ENCODE measurements at places on chromosomes 12 and 14.

GRCh38 chr12:93839064-93839463 lies 161.9 kb downstream of the CRADD start:
- DNase-seq: no peak

- no peak for DNase-seq
Measured at GRCh38 chr14:57632649-57633048, 139.0 kb upstream of the CCDC198 start.

DNA sequence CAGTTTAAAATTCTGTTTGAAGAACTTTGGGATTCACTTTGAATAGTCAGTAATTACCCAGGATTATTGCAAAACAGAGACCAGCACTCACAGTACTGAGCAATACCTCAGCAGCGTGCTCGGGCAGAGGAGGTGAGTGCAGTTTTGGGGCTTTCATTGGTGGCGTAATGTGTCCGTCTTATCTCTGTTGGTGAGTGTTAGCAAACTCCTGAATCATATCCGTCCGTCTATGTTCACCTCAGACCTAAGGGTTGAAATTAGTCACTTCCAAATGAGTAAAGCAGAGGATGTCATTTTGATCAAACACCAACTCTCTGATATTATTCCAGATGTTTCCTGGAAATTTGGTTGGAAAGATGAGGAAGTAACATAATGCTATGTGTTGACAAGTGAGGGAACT lies 82.8 kb downstream of the BORCS5 start:
- DNase-seq: peak; percentile 82

- no peak for DNase-seq
Measured at GRCh38 chr12:84874825-84875139, 37.8 kb downstream of the SLC6A15 start.

DNA sequence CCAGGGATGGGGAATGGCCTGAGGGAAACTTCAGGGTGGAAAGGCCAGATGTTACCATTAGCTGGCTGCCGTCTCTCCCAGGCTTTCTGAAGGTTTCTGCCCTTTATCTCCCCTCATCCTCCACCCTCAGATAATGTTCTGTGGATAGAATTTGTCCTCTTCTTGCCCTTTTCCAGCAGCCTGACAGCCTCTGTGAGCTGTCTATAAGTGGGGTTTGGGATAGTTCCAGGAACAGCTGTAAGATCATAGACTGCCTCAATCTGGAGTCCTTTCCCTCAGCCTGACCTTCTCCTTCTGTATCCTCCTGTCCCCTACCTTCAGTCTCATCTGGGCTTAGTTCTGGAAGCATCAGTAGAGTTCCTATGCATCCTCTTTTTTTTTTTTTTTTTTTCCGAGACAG lies 2.8 kb upstream of the RND1 start:
- DNase-seq: no peak

DNA sequence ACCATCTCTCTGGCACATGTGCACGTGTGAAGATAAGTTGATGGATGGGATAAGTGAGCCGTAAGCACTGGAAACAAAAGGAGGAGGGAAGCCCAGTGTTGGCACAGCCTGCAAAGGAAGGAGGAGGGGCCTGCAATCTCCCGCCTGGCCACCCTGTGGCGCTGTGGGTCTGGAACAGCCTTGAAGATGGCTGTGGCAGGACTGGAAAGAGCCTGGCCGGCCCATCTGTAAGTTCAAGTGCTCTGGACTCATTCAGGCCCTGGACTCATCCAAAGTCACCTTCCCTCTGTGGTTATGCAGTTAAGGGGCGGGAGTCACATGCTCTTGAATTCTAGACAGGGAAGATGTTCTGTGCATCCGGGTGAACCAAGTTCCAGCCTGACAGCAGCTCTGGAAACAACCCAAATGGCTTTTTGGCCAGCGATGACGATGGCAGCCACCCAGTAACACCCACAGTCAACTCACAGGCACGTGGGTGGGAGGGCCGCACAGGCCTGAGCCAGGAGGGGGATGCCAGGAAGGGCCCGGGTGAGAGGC lies 50.4 kb downstream of the CHGA start:
- peak; percentile 74 for DNase-seq

DNA sequence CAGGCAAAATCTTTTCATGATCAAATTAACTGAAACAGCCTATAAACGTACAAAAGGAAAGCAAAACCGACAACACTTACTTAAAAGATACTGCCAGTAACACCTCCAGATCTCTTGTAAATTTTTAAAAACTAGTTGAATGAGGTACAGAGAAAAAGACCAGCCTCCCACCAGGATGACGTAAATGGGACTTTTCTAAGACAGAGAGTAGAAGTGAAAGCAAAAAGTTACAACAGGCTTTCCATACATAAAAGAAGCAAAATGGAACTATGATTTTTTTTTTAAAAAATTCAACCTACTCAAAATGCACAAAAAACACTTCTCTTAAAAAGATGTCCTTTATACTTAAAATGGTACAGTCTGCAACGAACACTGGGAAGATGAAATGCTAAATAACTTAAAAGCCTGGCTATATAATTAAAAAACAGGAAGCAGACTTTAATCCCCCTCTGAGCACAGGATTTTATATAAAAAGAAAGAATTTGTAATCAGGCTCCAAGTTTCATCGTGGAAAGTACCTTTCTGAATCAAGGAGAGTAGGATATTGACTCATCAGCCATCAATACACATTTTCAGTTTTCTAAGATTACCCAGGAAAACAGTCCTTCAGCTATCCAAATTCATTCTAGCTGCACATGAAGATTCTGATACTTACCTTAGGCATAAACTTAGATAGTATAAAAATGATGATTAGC lies 14.2 kb upstream of the MYO1A start:
- DNase-seq: peak; percentile 59

DNA sequence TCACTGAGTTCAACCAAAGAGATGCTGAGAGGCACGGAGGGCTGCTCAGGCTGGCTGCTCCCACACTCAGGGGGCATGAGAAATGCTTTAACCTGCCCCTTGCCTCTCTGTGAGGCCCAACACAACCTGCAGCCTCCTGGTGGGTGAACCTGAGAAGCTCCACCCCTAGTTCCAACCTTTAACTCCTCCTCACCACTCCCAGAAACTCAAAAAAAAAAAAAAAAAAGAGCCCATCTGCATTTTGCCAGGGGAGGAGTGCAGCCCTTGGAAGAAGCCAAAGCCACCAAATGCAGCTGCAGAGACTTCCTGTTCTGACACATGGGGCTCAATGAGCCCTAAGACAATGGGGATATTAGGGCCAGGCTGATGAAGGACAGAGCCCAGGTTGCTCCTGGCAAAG lies 8.9 kb downstream of the KRT4 start:
- DNase-seq: no peak

- no peak for DNase-seq
Measured at GRCh38 chr12:105030820-105031807, 45.0 kb downstream of the NOPCHAP1 start.

- DNase-seq: no peak
Measured at GRCh38 chr14:65073605-65074201, 28.6 kb downstream of the MAX start.

DNA sequence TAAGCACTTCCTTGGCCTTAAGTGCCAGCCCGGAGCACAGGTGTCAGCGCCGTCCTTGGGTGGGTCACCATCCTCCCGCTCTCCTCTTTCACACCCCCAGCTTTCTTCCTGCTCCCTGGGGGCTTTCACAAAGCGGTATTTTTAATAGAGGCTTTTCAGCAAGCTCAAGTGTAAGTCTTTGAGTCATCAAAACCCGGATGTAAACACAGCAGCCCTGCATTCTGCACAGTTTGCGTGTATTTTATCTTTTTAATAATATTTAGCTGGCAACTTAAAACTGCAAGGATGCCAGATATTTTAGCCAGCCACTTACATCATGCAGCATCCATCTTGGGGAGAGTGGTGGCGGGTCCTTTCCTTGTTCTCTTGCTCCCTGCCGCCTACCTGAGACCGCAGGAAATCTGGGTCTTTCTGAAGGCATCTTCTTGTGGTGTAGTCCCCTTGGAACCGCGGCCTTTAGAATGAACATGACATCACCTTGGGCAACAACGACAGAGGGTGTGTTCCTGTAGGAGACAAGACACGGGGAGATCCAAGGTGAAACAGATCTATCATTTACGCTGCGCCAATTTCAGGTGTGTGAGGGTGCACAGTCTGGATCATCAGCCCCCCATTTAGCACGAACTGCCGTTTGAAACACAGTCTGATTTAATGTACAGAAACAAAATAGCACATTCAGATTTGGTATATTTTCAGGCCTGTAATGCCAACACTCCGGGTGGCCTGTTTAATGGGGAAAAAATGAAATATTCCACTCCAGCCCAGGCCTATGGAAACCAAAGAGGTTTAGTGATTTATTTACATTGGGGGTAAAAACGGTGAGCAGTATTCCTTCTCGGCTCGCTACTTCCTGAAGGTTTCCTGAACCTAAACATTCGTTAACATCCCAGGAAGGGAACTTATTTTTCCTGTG lies 12.5 kb upstream of the IRF2BPL start:
- DNase-seq: peak; percentile 64

DNA sequence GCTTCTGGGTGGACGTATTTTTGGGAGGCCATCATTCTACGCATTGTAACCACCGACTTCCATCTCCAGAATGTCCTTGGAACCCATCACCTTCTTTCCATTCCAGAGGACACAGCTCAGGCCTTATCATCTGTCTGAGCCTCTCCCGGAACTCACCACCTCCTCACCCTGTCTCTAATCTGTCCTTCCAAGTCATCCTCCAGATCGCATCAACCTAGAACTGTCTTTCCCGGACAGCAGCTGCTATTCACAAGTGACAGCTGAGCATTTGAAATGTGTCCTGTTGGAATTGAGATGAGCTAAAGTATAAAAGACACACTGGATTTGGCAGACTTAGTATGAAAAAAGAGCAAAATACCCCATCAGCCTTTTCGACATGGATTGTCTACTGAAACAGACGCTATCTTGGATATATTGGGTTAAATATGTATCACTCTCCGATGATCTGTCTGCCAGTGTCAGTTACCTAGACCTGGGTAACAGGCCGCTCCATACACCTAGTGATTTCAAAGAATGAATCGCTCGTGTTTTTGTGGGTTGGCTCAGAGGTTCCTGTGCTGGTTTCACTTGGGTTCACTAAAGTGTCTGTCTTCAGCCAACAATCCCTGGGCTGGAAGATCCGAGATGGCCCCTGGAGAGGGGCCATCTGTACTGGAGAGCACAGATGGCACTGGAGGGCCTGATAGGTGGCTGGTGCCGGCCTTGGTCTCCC lies 104.4 kb upstream of the RFLNA start:
- DNase-seq: no peak

GRCh38 chr12:74820324-74820723 lies 282.7 kb downstream of the ATXN7L3B start:
- DNase-seq: no peak

DNA sequence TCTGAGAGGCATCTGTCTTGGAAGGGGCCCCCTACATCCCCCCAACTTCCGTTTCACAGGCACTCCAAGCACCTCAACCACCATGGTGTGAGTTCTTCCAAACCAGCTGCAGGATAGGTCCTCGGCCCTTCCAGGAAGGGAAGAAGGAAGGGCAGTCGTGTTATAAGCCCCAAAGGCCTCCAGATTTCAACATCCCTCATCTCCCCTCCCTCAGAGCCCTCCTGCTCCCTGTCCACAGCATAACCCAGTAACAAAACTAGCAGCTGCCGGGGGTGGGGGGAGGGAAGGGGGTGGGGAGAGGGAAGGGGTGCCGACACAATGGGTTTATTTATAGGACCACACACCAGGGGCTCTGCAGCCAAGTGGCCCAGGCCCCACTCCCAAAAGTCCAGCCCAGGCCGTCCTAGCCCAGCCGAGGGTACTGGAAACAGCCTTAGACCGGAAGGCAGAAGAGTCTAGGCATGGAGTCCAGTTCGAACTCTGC lies 18.3 kb downstream of the NCKAP5L start:
- DNase-seq: no peak

- DNase-seq: no peak
Measured at GRCh38 chr14:34930591-34931091, 52.2 kb upstream of the SRP54 start.

DNA sequence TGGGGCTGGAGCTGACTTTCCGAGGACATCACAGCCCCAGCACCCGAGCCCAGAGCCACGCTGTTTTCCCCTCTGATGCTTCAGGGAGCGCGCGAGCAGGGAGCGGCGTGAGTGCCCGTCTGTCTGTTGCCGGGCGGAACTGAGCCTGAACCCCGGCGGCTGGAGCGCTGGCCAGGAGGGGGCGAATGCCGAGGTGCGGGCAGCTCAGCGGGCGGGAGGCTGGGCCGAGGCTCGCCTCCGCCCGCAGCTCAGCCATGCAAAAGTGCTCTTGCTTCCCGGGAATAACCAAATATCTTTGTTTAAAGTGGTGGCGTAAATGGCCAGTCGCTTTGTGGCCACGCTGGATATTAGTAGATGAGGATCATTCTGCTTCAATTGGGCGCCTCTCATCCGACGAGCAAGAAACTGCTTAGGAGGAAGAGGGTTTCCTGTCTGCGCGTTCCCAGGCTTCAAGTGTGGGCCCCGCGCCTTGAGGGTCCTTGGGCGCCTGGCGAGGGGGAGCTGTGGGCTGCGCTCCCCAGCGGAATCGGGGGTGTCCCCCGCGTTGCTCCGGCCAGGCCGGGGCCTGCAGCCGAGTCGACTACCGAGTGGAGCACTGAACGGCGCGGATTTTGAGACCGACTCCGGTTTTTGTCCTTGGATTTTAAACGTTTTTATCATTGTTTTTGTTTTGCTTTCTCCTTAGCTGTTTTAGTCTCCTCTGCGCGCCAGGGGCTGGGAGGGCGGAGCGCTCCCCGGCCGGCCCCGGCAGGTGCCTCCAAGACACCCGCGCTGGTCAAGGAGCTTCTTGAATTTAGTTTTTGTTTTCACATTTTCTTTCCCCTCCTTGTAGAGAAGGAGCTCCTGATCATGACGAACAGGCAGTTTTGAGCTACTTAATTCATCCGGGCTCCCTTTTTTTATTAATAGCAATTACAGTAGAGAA lies 831 bp upstream of the NKX2-1 start:
- peak; percentile 44 for DNase-seq

DNA sequence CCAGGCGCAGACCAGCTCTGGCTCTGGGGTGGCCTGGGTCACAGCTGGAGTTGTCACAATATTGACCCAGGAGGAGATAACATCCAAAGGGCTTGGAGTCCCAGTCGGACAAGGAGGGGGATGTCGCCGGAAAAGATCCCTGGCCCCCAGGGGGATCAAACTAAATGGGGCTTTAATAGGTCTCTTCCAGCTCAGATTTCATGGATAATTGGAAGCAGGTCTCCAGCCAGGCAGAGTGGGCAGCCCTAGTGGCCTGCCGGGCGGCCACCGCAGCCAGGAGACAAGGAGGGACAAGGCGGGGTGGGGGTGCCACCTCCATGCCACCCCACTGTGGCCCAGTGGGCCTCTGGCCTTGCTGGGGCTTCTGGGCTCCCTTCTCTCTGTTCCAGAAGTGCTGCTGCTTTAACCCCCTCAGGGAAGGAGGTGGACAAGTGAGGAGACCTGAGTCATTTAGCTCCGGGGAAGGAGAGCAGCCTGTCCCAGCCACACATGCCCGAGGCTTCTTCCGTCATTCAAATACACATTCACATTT lies 23.1 kb upstream of the PGF start:
- no peak for DNase-seq

DNA sequence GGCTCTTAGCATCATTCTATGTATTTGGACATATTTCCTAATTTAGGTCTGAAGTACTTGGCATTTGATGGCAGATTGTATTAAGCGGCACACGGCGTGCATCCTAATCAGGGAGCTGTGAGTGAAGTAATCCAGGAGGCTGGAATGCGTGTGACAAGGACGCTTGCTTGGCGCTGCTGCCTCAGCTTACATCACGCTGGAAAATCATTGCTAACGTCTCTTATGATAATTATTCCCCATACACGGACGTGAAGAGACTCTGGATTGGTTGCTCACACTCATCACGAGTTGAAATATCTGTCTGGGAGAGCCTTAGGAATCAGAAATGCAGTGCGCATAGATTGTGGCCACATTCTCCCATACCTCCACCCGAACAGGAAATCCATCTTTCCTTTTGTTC lies 85.3 kb downstream of the FBXW8 start:
- DNase-seq: no peak

- DNase-seq: no peak
Measured at GRCh38 chr12:45828402-45828801, 98.9 kb downstream of the ARID2 start.
